ENCODE measurements at places on chromosomes 16 and 17. TPM values are rescaled to one million over a fixed set of nuclear protein-coding genes. Genes with fewer than 3 reads are reported as not detected.
A peak's percentile ranks its signal among the peaks of the same experiment; 100 is the strongest.

GRCh38 chr17:64406321-64407200 is 15.9 kb upstream of the PECAM1 start:
- no peak for DNase-seq

MYOCD gene
- polyA plus RNA-seq: 0.58 TPM

DNA sequence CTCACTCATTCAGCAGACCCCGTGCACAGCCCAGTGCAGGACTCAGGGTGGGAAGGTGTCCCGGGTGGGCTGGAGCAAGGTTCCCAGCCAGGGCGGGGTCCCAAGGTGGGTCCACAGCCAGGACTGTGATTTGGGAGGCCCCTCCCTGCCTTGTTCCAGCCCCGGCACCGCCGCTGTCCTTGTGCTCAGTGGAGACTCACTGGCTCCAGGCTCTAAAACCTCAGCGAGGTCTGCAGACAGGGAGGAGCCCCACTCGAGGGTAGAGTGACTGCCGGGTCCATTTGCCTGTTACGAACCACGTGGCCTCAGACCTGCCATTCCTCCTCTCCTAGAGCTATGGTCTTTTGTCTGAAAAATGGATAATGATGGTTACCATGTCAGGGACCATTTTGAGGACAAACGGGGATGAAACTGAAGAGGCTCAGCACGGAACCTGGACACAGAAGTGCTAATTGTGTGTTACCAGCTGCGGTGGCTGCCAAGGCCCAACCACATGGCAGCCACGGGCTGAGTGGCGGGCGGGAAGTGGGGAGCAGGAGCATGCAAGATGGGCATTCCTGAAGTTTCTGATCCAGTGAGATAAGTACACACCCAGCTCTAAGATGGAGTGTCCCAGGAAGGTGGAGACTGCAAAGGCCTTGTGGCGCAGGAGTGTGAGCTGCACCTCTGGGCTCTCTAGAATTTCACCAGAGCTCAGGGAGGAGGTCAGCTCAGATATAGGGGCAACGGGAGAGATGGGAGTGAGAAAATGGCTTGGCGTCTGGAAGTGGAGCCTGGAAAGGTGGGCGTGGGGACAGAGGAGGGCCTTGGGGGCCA is 317.6 kb downstream of the SEC14L1 start:
- DNase-seq: no peak

GRCh38 chr16:74724820-74725549 is 24.3 kb upstream of the MLKL start:
- DNase-seq: peak; percentile 53

GRIN2C gene
- polyA plus RNA-seq: 0.15 TPM

ARHGAP44 gene
- polyA plus RNA-seq: 3.7 TPM

ZNF750 gene
- 0.30 TPM for polyA plus RNA-seq

TBC1D3E gene
- not detected for polyA plus RNA-seq

DNA sequence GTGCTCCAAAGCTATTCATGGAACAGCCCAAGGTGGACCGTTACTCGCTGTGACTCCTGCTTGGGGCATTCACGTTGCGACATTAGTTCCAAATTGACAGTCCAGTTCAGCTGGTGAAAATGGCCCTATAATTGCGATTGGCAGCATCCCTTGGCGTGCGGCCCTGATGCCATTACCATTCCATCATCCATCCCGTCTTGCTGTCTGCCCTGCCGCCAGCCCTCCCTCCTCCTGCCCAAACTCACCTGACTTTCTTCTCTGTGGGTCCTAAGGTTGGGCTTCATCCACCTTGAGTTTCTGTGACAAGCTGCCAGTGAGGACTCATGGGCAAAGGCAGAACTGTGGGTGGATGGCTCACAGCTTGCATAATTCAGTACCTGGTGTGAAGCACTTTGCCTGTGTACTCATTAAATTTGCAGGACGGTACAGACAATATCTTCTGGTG is 104.6 kb downstream of the RPTOR start:
- no peak for DNase-seq

DNA sequence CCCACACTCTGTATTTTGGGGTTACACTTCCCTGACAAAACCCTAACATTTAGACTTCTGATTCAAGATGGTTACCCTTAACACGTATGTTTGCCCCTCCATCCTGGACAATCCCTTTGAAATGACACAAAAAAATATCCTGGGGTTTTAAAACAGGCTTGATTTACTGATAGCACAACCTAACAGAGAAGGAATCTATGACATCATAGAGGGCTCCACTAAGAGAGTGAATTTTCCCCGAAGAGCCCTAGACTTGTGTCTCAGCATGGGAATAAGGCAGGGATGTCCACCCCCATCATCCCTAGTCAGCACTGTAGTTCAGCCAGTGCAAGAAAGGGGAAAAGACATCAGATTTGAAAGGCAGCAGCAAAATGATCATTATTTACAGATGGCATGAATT is 15.8 kb upstream of the SRCIN1 start:
- DNase-seq: no peak

- no peak for DNase-seq
Measured at GRCh38 chr17:56982312-56982711, 4.4 kb downstream of the SCPEP1 start.

GRCh38 chr17:49603720-49604119 is 28.0 kb downstream of the NXPH3 start:
- no peak for DNase-seq

- no peak for DNase-seq
Measured at GRCh38 chr16:89325861-89326471, 108.5 kb downstream of the ZNF778 start.

- peak; percentile 79 for DNase-seq
Measured at GRCh38 chr17:66309793-66310192, 7.4 kb downstream of the PRKCA start.

- no peak for DNase-seq
Measured at GRCh38 chr17:35875072-35875799, 4.9 kb downstream of the CCL5 start.

TAF1C gene
- polyA plus RNA-seq: 24.7 TPM

SMIM36 gene
- not detected for polyA plus RNA-seq

DNA sequence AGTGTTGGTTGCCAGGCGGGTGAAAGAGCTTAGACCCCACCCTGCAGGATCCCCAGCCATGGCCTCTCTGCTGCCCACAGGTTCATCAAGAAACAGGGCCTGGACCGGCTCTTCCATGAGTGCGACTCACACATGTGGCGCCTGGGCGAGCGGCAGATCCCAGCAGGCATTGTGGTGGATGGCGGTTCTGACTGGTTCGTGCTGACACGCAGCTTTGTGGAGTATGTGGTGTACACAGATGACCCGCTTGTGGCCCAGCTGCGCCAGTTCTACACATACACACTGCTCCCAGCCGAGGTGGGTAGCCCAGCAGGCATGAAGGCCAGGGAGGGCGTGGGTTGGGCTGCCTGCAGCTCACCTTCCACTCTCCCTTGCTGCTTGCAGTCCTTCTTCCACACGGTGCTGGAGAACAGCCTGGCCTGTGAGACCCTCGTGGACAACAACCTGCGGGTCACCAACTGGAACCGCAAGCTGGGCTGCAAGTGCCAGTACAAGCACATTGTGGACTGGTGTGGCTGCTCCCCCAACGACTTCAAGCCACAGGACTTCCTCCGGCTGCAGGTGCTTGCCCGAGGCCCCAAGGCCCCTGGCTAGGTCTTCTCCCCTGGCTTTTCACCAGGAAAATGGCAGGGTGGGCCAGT is 9.9 kb downstream of the XYLT2 start:
- DNase-seq: no peak

HSD17B2 gene
- 1.8 TPM for polyA plus RNA-seq

CD300H gene
- not detected for polyA plus RNA-seq

GRCh38 chr17:67244431-67245072 is 444 bp downstream of the HELZ start:
- DNase-seq: peak; percentile 78

DNA sequence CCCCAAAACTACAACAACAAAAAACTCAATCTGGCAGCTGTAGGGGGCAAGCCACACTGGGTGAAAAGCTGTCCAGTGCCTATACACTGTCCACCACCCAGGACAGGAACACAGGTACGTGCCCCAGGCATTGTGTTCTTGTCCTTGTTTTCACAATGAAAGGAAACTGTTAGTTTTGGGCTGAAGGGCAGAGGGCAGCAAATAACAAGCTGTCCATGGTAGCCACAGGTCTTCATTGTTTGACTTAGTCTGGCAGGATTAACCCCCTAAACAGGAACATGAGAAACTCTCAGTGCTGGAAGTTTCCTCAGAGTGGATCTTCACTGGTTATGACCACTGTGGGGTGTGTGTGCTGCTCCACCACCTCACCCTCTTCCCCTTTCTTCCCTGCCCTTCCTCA is 224.6 kb upstream of the N4BP1 start:
- no peak for DNase-seq

- no peak for DNase-seq
Measured at GRCh38 chr17:64061178-64061898, 40.9 kb upstream of the ICAM2 start.

SLC7A6OS gene
- polyA plus RNA-seq: 9.2 TPM

GRCh38 chr17:1714980-1715802 is 5.0 kb upstream of the TLCD2 start:
- no peak for DNase-seq

DNA sequence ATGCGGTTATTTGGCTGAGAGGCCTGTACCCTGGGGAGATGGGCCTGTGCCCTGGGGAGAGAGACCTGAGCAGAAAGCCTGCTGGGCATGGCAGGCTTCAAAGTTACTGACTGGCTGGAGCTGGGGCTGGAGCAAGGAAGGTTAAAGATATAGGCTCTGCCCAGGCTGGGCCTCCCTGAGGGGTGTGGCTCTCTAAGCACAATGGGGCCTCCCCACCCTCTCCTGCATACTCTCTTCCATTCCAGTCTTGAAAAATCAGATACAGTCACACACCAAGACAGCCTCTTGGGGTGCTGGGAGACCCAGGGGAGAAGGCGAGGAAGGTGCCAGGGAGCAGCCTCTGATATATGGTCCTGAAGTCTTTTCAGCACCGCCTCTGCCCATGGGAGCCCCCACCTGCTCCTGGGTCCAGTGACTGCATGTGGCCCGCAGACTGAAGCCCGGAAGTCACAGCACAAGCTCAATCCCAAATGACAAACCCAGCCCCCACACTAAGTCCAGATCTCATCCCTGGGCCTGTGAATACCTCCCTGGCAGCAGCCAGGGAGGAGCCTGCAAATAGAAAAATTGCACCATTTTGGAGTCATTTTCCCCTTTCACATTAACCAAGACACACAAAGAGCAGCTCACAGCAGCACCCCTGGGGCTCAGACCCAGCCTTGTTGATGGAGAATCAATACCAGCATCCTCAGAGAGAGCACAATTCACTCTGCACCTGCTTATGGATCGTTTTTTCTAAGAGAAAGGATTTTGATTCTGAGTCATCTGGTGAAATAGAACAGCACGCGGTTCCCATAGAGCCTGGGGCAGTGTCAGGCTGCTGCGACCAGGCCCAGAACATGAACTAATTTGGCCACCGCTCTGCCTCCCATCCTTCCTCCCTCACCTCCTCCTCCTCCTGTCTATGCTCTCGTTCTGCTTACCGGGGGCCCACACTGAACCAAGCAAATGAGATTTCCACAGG is 25.6 kb upstream of the CACNG1 start:
- DNase-seq: no peak

- no peak for DNase-seq
Measured at GRCh38 chr16:5693426-5693825, 595.8 kb upstream of the EEF2KMT start.

- no peak for DNase-seq
Measured at GRCh38 chr16:4105848-4106247, 10.4 kb downstream of the ADCY9 start.

CHST5 gene
- polyA plus RNA-seq: 0.28 TPM

GRCh38 chr17:47949946-47950345 is 7.7 kb downstream of the PRR15L start:
- DNase-seq: no peak

GRCh38 chr17:32388613-32389459 is 38.9 kb downstream of the ZNF207 start:
- no peak for DNase-seq

C1QTNF8 gene
- not detected for polyA plus RNA-seq

GRCh38 chr17:39225308-39225958 is at the start of gene STAC2:
Gene STAC2, minus strand, starts transcription at chr17:39225945. Its CDS starts 443 bp downstream, at chr17:39225502.
- DNase-seq: no peak
